ENCODE measurements at places on chromosomes 16 and 17.

DNA sequence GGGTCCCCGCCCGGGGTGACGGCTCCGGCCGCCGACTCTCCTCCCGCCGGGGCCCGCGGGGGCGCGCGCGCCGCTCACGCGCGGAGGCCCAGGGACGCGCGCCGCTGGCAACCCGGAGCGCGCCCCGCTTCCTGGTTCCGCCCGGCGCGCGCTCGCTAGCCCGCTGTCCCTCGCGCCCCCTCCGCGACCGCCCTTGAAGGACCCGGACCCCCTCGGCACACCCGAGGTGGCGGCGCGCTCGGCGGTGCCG, at the start of gene STAT5B:
Gene STAT5B, minus strand, starts transcription at position 33 of the 250 bp plus-strand sequence. CDS start 44,264 bp downstream, outside the sequence.
- DNase-seq = no peak

- no peak for DNase-seq
Measured at GRCh38 chr16:3618769-3619141, 7.3 kb upstream of the SLX4 start.

- no peak for DNase-seq
Measured at GRCh38 chr16:86185089-86185488, 286.1 kb downstream of the IRF8 start.

- no peak for DNase-seq
Measured at GRCh38 chr17:37197336-37197735, 178.4 kb upstream of the C17orf78 start.

- DNase-seq = peak; percentile 58
Measured at GRCh38 chr17:31095236-31096105, 694 bp downstream of the NF1 start.

GRCh38 chr16:87586201-87586782, 16.0 kb upstream of the JPH3 start:
- no peak for DNase-seq

DNA sequence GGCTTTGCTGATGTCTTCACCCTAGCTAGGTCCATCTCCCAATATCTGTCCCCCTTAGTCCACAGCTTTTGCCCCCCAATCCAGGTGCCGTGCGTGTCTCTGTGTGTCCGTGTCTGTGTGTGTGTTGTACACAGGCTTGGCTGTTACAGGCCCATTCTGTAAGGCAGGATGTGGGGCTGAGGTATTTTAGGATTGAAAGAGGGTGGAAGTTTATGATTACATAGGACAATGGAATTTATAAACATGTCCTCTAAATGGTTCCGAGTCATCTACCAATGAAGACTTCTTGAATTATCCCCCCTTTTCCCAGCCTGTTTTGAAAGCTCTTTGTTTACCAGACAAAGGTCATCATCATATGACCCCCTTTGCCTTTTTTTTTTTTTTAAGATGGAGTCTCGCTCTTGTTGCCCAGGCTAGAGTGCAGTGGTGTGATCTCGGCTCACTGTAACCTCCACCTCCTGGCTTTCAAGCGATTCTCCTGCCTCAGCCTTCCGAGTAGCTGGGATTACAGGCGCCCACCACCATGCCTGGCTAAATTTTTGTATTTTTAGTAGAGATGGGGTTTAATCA, 21.9 kb downstream of the ACE start:
- no peak for DNase-seq

DNA sequence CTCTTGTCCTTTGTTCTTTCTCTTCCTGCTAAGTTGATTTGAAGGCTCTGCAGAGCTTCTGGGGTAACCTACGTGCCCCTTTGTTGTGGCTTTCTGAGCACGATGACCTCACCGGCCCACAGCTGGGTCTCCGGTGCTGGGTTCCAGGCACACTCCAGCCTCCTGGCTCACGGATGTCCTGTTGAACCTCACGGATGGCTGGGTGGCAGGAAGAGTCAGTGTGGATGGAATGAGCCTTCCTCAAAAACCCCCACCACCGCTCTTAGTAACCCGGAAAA, 116.0 kb downstream of the SOCS1 start:
- no peak for DNase-seq

DNA sequence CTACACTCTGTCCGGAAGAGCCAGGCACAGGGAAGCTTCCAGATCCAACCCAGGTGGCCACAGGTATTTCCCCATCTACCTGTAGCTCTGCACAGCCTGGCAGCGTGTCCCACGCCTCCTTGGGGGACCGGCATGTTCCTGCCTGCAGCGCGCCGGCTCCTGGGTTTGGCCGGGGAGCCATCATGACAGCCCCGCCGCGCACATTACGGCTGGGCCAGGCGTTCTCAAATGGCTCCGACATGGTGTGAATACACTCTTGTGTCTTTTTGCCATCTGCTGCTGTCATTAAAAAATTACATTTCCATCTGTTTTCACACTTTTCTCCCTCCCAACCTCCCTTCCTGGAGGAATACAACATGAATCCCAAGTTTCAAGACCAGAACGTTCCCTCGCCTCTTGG, 8.0 kb upstream of the GINS2 start:
- no peak for DNase-seq

- no peak for DNase-seq
Measured at GRCh38 chr17:28174352-28175046, 132.0 kb downstream of the NLK start.

GRCh38 chr17:4175921-4176807, 33.2 kb downstream of the CYB5D2 start:
- no peak for DNase-seq

DNA sequence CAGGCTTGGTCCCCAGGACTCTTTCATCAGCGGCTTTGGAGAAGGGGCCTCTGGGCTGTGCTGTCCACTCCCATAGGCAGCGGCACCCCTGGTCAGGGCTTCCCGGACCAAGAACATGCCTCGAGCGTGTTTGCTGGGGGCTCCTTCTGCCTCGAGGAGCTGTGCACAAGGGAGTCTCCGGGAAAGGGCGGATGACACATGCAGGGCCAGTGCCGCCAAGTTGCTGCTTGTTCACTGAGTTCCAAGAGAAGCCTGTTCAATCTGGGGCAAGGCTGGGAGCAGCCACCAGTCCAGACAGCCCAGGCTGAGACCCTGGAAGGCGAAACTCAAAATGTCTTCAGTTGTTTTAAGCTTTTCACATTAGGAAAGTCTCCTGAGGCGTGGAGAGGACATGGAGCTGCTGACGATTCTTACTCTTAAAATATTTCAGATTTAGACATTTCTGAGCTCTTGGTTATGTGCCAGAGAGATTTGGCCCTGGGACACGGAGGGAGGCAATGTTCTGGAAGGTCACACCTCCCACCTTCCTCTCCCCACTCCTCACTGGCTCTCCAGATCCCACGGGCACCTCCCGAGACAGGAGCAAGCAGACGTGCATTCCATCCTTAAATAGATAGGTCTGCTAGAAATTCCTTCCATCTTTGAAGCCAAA, 84.5 kb upstream of the ZNF469 start:
- DNase-seq = no peak

- no peak for DNase-seq
Measured at GRCh38 chr17:50584749-50585148, 24.2 kb downstream of the CACNA1G start.

- no peak for DNase-seq
Measured at GRCh38 chr16:50219402-50219975, 46.9 kb upstream of the ADCY7 start.

- no peak for DNase-seq
Measured at GRCh38 chr16:27175888-27176287, 27.4 kb upstream of the KDM8 start.

- no peak for DNase-seq
Measured at GRCh38 chr16:24349320-24349719, 93.2 kb downstream of the CACNG3 start.

DNA sequence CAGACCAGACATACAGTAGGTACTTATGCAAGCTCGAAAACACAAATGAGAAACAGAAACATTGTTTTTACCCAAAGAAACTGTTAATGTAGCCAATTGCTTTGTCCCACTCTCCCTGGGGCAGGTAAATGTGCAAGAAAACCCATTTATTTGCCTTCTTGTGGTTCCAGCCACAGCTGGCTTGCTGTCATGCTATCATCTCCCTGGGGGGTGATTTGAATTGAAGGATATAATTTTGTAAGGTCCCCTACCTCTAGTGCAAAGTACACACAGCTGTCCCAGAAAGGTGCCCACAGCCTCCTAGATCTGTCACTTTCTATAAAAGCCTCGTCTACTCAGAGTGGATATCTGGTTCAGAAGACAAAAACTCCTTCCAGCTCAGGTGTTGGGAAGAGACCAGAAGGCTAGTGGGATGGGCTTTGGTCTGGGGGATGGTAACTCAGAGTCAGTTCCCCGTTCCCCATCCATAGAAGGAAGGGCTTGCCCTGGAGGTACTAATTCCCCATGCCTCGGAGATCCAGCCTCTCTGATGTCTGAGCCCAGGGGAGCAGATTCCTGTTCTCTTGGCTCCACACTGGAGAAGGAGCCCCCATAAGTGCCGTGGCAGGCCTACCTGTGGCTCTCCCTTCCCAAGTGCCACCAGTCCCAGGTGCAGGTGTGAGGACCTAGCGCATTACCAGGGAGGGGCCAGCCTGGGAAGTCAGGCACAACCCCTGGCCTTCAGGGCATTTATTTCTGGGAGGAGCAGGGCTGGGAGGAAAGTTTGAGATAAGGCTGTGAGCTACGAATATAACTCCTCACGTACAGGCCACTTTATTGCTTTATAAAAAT, 2.4 kb upstream of the PRR15L start:
- no peak for DNase-seq

GRCh38 chr16:28298511-28298878, 6.2 kb downstream of the SBK1 start:
- no peak for DNase-seq

DNA sequence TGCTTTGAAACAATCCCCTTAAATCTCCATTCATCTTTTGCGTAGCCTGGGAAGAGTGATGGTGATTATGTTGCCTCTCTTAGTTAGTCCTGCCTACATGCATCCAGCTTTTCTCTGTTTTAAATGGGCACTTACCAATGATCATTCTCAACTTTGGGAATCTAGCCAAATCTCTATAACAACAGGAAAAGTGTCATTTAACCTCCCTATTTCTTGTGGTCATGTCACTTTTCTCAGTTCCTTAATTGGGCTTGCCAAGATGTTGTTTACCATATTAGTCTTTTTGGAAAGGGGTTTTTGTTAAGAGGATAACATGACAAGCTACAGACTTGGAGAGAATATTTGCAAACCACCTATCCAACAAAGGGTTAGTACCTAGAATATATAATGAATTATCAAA, 15.6 kb upstream of the CLEC10A start:
- DNase-seq = no peak

GRCh38 chr17:80872501-80873306, 118.9 kb upstream of the CHMP6 start:
- no peak for DNase-seq

DNA sequence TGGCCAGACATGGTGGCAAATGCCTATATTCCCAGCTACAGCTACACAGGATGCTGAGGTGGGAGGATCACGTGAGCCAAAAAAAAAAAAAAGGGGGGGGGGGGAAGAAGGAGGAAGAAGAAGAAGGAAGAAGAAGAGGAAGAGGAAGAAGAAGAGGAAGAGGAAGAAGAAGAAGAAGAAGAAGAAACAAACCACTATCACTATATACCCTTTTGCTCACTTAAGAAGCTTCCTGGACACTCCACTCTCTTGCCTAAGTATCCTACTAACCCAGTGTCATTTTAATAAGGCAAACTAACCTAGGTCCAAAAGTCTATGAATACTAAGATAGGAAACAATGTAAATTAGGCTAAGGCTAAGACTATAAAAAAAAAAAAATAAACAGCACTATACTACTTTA, 54.8 kb downstream of the GPATCH8 start:
- no peak for DNase-seq

GRCh38 chr16:4204521-4204920, 37.4 kb downstream of the SRL start:
- DNase-seq = no peak

DNA sequence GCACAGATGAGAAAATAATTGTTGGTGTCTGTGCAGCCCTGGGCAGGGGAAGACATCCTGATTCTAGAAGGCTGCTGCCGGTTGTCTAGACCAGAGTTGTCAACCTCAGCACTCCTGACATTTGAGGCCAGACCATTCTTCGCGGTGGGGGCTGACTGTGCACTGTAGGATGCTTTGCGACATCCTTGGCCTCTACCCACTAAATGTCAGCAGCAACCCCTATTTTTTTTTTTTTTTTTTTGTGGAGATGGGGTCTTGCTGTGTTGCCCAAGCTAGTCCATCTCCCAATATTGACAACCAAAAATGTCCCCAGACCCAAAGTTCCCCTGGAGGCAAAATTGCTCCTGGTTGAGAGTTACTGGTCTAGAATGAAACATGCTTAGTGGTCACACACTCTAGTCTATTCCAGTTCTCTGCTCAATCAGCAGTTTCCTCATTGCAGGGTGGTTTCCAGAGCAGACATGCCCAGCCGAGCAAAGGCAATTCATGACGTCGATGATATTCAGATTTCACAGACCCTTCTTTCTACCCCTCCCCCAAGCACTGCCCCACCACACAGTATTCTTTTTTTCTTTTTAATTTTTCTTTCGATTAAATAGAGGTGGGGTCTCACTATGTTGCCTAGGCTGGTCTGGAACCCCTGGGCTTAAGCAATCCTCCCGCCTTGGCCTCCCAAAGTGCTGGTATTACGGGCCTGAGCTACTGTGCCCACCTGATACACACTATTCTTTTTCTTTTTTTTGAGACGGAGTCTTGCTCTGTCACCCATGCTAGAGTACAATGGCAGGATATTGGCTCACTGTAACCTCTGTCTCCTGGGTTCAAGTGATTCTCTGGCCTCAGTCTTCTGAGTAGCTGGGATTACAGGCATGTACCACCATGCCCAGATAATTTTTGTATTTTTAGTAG, 9.0 kb downstream of the C17orf99 start:
- no peak for DNase-seq

GRCh38 chr16:49312389-49312985, 30.8 kb upstream of the CBLN1 start:
- DNase-seq = no peak

- DNase-seq = no peak
Measured at GRCh38 chr16:13838401-13839190, 81.4 kb upstream of the ERCC4 start.

- no peak for DNase-seq
Measured at GRCh38 chr17:34236281-34236892, 18.7 kb upstream of the CCL2 start.

GRCh38 chr17:76268015-76268749, 3.0 kb downstream of the UBALD2 start:
- peak; percentile 73 for DNase-seq

DNA sequence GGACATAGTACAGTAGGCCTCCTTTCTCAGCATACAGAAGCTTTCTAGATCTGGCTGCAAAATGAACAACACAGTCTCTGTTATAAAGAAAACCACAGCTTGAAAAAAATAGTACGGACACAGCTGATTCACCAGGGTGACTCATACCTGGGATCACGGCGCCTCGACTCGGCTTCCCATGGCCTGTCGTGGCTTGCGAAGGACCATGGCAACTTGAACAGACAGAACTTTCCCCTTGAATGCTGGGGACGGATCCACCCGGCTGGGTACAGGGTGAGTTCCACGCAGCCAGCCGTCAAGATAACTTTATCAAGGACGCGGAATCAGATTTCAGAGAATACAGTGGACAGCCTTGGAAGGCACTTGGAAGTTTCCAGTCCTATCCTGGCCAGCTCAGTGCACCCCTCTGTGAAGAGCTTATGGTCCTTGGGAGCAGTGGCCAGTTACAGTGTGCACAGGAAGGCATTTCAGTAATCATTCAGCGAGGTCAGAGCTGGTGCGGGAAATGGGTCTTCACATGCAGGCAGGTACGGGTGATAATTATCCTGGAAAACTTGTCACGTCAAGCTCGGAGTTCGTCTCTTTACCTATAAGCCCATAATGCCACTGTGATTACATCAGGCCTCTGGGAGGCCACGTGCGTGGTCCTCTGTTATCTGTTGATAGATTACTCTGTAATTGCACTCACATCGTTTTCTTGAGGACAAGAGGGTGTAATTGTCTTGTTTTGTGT, 57.9 kb upstream of the MAF start:
- no peak for DNase-seq

- DNase-seq = no peak
Measured at GRCh38 chr16:30401768-30402425, 5.5 kb upstream of the ZNF771 start.
